ENCODE measurements at places on chromosomes 2 and 18.

DNA sequence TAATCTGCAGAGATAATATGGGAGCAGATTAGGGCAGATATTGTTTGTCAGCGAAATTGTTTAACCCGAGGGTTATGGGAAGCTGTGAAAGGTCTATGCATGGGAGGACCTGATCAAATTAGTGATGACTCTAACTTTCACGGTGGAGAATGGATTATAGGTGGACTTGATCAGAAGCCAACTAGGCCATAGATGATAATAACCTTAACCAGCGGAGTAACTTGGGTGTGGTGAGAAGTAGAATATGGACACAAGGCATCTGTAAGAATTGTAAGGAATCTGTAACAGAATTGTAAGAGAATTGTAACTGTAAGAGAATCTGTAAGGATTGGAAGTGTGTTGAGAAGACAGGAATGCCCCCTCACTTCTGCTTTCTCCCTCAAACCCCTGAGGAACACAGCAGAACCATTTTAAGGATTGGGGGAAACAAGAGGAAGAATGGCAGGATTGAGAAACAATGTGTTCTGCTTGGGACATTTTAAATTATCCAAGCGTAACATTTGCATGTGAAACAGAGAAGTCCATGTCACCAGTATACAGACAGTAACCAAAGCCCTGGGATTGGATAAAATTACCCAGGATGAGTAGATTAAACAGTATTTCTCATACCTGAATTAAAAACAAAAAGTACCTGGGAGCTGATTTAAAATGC lies 14.9 kb upstream of the SLC39A10 start:
- no peak for DNase-seq

DNA sequence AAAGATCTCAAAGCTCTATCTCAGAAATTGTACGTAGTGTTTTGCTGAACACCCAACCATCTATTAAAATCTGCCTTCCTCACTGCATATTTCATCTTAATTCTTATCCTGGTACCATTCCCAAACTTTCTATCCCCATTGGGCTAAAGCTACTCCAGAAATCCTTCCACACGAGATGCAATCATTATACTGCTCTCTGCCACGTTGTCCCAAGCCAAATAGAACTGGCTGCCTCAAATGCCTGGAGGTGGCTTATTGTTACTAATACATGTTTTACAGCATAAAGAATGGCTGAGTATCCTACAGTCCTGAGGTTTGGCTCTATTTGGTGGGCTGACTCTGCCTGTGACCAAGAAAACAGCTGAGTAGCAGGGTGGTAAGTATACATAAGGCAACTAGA lies 306.0 kb upstream of the ACVR2A start:
- DNase-seq: no peak

DNA sequence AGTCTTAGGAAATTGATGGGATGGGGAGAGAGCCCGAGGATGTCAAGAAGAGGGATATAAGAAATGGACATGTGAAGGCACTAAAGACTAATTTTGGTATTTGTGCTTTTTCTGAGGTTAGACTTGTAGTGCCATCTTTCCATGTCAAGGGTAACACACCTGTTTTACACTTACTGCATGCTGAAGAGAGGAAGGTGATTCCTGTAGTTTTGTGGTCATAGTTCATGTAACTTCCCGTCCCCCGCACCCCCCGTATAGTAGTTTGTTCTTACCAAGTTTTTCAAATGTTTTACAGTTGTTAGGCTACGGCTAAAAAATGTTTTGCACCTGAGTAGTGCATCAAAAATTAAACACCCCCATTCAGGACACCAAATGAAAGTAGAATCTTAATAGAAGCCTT lies 73.8 kb downstream of the CLIP4 start:
- DNase-seq: no peak

DNA sequence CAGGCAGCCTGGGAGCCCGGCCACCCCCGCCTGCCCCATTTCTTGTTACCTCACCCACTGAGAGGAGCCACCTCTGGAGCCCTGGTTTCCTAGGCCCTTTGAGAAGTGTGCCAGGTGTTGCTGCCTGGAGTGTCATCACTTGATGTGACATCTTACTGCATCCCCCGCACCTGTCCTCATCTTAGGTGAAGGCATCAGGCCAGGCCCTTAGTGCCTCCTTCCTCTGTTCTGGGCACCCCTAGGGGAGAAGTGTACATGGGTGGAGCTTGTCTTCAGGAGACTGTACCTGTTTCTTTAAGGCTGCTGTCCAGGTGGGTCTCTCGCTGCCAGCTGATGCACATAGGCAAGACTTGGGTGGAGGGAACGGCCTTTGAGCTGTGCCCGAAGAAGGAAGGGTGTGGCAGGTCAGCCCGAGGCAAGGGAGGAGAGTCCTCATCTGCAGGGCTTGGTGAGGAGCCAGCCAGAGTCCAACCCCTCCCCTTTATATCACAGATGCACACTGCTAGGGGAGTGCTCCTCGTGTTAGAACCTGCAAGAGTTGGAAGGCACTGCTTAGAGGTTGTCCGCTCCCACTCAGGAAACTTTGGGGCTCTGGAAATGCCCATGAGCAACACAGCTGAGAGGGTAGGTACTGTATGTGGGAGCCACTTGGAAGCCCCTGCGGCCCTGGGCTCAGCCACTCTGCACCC lies 45.9 kb downstream of the NCK2 start:
- DNase-seq: no peak

DNA sequence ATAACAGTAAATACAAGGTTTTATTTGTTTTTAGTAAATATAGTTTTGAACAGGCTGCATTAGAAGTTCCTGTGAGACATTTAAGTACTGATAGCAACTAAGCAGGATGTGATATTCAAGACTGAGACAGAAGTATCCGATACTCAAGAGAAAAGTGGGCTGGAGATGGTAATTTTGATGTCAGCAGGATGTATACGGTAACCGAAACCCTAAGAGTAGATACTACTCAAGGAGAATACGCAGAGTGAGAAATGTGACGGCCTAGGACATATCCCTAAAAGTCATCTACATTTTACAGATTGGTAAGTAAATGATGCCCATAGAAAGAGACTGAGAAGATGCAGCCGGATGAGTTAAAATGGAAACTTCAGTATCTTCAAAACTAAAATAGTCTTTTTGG lies 115.4 kb downstream of the GORASP2 start:
- no peak for DNase-seq

DNA sequence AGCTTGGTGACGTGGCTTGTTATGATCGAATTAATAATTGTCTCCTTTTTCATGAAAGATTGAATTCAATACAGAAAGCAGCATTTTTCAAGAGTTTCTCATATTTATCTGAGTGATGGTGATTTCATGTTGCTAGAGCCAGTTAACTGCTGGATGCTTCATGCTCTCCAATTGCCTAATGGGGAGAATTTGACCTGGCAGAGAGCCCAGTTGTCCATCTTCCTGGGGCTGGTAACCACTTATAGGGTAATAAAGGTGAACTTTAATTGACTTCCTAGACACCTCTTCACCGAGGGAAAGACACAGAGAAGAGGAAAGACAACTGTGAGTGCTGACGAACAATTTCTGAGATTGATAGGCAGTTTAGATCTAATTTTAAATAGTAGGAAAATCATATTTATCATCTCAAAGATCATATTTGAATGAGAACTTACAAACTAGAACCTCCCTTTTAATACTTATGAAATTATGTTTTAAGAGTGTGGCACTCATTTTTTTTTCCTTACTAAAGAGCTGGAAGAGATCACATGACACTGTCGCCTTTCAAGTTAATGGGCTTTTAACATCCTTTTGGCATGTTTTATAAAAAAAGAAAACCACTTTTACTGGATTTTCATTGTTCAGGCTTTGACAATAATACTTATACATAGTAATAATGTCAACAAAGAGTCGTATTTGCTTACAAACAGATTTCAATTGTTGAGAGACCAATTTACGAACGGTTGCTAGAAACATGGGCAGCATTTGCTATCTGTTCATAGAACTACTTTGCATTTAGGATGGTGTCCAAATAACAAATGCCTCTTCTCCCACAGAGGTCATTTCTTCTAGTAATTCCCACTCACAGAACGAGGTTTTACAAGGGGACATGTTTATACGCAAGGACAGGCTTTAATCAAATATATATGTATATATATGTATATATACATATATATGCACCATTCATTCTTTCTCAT lies 153.3 kb downstream of the RAPGEF4 start:
- no peak for DNase-seq

DNA sequence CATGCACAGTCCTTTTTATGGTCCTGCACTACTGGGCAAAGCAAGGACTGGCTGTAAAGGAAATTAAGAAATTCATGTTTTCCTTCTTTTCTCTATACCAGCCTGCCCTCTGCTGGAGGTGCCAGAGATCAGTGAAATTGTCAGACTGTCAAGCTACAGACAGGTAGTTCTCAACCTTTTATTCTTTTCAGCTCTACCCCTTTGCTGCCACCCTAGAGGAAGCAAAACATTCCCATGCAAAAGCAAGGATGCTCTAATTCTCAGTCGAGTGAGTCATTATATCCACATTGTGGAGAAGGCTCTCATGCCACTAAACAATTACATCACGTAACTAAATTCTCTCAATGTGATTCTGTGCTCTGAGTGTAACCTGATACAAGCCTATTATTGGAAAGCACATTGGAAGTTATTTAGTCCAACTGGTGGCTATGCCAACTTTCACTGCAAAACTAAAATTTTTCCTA lies 25.0 kb upstream of the RAPGEF4 start:
- peak; percentile 62 for DNase-seq

GRCh38 chr2:135132314-135132713 lies 80.2 kb downstream of the RAB3GAP1 start:
- peak; percentile 44 for DNase-seq
